ENCODE measurements at places on chromosomes 11 and 22.

GRCh38 chr11:70107191-70107590, 29.1 kb downstream of the ANO1 start:
- DNase-seq, result no peak

DNA sequence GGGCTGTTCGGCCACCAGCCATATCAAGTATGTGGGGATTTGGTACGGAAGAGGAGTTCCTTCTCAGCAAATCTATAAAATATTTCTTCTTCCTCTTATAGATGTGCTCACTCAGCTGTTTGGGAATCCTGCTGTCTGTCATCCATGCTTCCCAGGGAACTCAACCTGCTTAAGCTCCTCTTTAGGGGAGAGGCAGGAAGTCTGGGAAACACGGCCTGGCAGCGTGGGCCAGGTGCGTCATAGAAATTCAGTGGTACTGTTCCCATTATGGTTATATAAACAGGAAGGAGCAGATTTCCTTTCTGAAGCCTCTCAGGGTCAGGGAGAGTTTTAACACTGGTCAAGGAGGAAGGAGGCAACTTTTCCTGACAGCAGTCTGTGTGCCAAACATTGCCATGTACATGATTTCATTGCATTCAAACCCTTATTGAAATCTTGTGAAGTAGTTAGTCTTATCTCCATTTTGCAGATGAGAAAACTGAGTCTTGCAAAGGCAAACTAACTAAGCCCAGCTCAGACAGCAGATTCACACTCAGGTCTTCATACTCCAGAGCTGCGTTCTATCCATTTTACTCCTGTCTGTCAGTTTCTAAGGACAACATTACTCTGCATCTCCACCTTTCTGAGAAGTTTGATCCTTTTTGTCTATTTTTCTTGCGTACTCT, 35.4 kb upstream of the AMOTL1 start:
- DNase-seq, result no peak

DNA sequence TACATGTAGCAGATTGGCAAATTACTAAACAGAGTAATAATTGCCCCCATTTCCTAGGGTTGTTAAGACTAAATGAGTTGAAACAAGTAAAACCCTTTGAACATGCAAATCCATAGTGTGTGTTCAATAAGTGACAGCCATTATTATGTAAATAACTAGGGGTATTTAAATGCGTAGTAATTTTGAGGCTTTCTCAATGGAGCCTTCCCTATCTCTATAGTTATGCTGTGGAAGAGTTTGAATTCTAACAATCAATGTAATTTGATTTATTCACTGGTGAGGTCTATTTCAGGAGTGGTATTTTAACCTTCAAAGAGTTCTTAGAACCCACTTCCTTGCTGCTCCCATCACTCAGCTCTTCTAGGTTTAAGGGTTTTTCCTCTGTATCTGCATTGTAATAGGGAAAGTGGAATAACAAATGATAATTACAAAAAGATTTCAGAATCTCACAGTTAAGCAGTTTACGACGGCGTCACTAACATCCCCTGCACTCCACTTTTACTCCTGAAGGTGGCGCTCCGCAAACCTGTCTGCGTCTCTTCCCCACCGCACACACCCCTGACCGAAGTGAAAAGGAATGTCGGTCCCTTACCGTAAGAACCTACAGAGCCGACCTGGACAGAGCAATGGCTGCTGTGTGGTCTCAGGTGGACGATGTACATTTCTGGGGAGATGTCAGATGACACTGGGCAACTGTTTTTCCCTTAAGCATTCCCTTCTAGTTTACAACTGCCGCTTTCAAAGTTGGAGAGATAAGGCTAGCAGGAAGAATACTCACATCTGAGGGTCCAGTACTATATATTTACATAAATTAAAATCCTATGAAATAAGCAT, 80.8 kb downstream of the ZC3H12C start:
- DNase-seq, result peak; percentile 80

GRCh38 chr22:40009951-40010671, 15.4 kb downstream of the FAM83F start:
- DNase-seq, result peak; percentile 46

DNA sequence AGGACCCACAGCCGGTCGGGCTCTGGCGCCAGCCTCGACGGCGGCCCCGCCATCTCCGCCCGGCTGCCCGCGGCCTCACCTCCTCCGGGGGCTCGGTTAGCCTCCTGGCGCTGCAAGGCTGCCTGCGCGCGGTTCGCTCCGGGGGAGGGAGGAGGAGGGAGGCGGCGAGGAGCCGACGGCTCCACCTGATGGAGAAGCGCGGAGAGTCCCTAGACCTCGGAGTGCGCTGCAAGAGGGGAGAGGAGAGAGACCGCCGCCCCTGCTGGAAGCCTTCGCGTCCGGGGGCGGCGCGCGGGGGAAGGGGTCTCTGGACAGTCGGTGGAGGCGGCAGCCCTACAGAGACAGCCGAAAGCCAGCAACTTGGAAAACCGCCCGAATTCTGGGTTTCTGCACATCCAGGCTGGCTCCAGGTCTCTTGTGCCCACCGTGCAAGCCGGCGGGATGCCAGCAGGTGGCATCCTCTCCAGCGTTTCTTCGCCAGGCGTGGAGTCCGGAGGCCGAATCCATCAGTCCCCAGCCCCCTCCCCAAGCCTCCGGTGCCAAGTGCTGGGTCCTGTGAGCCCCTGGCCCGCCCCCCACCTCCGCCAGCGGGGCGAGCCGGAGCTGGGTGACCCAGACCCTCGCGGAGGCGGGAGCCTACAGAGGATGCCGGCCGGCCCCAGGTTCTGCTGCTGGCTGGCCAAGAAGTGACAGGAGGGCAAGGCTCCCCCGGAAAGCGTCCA, 2.9 kb upstream of the KIRREL3 start:
- DNase-seq, result peak; percentile 20

DNA sequence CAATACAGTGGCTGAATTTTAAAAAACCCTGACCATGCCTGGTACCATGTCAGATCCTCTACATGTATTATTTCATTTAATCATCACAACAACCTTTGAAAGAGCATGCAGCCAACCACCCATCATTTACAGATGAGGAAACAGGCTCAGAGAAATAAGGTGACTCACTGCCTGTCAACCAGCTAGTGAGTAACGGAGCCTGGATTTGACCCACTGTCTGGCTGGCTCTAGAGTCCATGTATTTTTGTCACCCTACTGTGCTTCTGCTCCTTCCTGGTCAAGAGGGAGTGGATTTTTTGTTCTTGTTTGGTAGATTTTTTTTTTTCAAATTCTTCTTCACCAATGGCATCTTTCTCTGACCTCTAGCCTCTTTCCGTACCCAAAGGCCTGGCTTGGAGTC, 77.4 kb downstream of the CWC15 start:
- no peak for DNase-seq

DNA sequence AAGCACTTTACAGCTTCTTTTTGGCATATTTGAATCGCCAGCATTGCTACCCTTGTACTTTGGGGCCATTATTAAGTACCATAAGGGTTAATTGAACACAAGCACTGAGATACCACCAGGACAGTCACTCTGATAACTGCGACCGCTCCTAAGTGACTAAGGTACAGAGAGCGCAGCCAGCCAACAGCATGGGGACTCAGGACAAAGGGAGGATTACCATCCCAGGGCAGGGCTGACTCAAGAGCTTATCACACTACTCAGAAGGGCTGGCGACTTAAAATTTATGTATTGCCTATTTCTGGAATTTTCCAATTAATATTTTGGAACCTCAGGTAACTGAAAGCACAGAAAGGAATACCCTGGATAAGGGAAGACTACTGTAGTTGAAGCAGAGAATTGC, 479 bp downstream of the ZNF280A start:
- DNase-seq, result no peak

- no peak for DNase-seq
Observed at GRCh38 chr11:98180511-98180910, 840.2 kb upstream of the CNTN5 start.

Measured in activated T-cell treated with anti-CD3 and anti-CD28 coated beads, Interleukin-2, amount 50 U/mL, for 48 hours (primary cell).